ENCODE measurements at places on chromosomes 12 and 14. TPM values are rescaled to one million over a fixed set of nuclear protein-coding genes. Genes with fewer than 3 reads are reported as not detected.

Gene SERPINA1
- 0.59 TPM for total RNA-seq

Gene PPP1R1A
- not detected for total RNA-seq

- peaks cover 2% of the 10 kb centered on the region for H3K27me3 ChIP-seq
- H3K4me3 ChIP-seq, result no peak overlapping the region
- H3K4me1 ChIP-seq, result no peaks in the 10 kb centered on the region
- no peak overlapping the region for H3K27ac ChIP-seq
- no peaks in the 10 kb centered on the region for H3K36me3 ChIP-seq
These were observed 16.6 kb downstream of the SYNDIG1L start for GRCh38 chr14:74409441-74409840.

DNA sequence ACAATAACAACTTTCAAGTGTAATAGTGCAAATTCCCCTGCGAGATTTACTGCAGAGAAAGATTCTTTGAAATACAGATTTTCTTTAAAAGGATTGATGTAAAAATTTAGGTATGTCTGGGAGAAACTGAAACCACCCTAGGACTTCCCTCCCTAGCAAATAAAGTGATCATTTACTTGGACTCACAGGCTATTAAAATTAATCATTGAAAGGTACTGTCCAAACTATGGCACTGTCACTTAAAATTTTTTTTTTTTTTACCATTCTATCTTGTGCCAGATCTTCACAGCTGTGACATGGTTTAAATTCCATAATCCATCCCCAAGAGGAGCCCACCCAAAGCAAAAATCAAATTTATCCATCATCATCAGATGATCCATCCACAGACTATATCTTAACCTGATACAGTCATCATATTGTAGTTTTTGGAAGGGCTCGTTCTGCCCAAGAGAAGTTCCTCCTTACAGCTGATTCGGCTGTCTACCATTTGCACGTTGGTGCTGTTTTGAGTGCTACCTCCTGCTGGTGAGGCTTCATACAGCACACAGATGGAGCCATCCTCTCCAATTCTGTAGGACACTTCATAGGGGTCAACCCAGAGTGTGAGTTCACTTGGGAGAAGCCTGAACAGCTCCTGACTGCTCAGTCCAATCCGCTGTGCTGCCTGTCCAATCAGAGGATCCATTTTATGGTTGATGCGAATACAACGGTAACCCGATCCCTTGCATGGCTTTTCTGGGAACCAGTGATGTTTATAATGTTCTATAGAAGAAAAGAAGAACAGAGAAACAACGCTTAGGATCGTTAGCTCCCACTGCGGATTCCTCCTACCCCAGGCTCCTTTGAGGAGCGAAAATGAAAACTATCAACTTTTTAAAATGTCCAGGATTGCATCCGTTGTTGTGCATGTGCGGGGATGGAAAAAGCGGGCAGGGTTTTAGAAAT is 1.7 kb downstream of the BTG1 start:
- peaks cover 32% of the 10 kb centered on the region for H3K4me1 ChIP-seq
- H3K27me3 ChIP-seq, result no peaks in the 10 kb centered on the region
- H3K27ac ChIP-seq, result peak overlapping the region; percentile 96
- H3K4me3 ChIP-seq, result peak overlapping the region; percentile 99

DNA sequence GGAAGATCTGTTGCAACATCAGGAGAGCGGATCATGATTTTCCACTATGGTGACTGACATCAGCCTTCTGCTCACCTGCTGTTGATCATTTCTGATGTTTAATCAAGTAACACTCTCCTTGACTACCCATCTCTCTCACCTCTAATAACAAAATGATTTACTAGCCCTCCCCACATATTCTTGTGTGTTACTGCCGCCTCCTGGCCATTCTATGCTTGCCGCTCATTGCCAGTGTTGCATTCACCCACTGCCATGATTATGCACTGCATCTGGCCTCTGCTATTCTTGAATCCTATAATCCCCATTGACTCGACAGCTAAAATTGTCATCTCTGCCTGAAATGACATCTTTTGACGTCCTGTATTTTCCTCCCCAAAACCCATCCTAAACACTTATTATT is 113.8 kb downstream of the RERGL start:
- DNase-seq, result no peak
- no peak overlapping the region for H3K27ac ChIP-seq
- H3K4me3 ChIP-seq, result no peak overlapping the region

GRCh38 chr12:98743362-98743953 is 98.4 kb downstream of the APAF1 start:
- peak overlapping the region; percentile 67 for H3K27ac ChIP-seq
- peak; percentile 83 for DNase-seq
- peaks cover 2% of the 10 kb centered on the region for H3K36me3 ChIP-seq
- peak overlapping the region; percentile 68 for H3K4me3 ChIP-seq
- peaks cover 52% of the 10 kb centered on the region for H3K4me1 ChIP-seq

GRCh38 chr14:99208318-99208717 is 63.7 kb downstream of the BCL11B start:
- DNase-seq, result no peak
- H3K27me3 ChIP-seq, result no peaks in the 10 kb centered on the region
- H3K4me3 ChIP-seq, result peak overlapping the region; percentile 20
- H3K36me3 ChIP-seq, result peaks cover 40% of the 10 kb centered on the region
- H3K27ac ChIP-seq, result peak overlapping the region; percentile 84
- peaks cover 94% of the 10 kb centered on the region for H3K4me1 ChIP-seq

- H3K4me1 ChIP-seq, result no peaks in the 10 kb centered on the region
- H3K27ac ChIP-seq, result no peak overlapping the region
- no peaks in the 10 kb centered on the region for H3K27me3 ChIP-seq
- no peak for DNase-seq
These were observed 979.4 kb downstream of the GALC start for GRCh38 chr14:87013583-87013982.

DNA sequence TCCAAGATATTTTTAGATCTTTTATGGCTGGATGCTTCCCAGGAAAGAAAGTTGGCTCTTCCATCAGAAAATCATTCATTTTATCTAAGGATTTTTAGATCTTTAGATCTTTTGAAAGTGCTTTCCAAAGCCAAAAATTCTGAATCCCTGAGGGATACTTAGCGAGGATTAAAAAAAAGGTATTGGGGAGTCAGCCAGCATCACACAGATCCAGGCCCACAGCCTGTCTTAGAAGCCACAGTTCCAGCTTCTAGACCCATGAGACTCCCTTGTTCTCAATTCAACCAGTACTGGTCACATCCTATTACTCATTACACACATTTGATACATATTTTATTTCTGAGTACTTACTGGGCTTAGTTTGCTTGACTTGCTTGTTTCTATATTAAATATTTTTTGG is 49.9 kb downstream of the TSPAN8 start:
- H3K27ac ChIP-seq, result no peak overlapping the region
- DNase-seq, result no peak
- no peaks in the 10 kb centered on the region for H3K27me3 ChIP-seq
- H3K4me1 ChIP-seq, result no peaks in the 10 kb centered on the region
- H3K36me3 ChIP-seq, result no peaks in the 10 kb centered on the region

DNA sequence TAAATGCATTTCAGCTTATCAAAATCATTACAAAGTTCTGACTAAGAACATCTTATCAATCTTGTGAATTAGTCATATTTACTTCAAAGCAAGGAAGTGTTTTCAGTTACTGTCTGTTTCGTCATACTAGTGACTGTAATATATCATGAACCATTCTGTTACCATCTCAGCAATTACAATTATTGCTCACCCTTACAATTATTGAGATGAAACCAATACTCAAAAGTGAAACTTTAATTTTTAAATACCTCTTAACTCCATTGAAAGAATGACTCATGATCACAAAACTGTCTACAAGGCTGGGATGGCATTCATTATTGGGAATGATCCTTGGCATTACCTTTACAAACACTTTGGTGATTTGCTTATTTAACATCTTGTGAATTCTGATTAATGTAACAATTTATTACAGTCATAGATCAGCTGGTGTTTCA is 90.3 kb downstream of the RPS6KA5 start:
- peak overlapping the region; percentile 74 for H3K4me3 ChIP-seq
- peaks cover 55% of the 10 kb centered on the region for H3K36me3 ChIP-seq
- no peak for DNase-seq
- peaks cover 38% of the 10 kb centered on the region for H3K4me1 ChIP-seq
- no peaks in the 10 kb centered on the region for H3K27me3 ChIP-seq
